Osteocyte (in vitro differentiated cells): ENCODE measurements at places on chromosomes 3 and 15.

DNA sequence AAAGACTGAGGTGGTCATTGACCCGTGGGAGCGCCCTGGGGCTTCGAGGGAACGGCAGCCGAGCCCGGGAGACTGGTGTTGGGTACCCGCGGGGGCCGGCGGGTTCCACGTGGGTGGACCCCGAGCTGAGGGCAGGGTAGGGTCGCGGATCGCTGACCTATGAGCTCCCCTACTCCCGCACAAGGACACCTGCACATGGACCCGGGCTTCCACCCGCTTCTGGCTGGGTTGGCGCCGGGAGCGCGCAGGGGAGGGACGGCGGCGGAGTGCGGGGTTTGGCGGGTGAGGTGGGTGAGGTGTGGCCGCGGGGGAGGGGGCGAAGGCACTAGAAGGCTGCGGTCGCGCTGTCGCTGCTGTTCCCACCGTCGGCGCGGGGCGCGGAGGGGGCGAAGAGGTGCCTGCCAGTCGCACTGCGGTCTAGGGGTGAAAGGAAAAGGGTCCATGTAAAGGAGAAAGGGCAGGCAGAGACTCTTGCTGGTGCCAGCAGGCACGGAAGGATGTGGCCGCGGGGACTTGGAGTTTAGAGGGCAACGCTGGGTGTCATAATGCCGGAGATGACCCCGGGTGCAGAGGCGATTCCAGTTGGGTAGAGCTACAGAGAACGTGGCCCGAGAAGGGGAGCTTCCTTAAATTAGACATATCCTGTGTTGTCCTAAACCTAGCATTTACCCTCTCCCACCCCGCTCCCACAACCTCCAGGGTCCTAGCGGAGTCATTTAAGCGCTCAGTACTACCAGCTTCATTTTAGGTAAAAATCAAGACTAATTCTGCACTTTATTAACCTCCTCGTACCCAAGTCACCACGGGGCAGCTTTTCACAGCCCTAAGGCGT, 245.9 kb upstream of the TOPAZ1 start:
- DNase-seq: no peak

- DNase-seq: no peak
These were observed 68.8 kb downstream of the FSIP1 start for GRCh38 chr15:39713846-39714245.

GRCh38 chr3:141851411-141851810, 25.0 kb upstream of the ATP1B3 start:
- DNase-seq: no peak

DNA sequence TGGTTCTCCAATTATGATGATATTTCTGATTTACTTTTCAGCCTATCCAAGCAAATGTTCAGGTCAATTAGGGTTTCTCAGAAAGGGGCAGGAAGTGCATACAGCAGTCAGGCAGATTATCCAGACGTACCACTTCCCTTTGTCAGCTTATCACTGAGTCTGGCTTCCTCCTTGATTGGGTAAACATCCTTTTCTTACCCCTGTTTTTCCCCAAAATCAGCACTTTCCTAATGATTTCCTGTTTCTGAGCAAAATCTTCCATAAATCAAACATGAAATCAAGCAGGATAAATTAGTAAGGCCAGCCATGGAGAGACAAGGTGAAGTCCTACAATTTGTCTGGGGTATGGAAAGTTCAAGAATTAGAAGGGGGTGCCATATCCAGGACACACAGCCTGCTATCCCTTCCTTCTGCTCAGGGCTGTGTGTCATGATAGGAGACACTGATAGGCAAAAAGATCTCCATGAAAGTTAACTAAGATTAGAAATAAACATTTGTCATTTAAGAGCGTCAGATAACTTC, 29.0 kb downstream of the ADIPOQ start:
- no peak for DNase-seq

DNA sequence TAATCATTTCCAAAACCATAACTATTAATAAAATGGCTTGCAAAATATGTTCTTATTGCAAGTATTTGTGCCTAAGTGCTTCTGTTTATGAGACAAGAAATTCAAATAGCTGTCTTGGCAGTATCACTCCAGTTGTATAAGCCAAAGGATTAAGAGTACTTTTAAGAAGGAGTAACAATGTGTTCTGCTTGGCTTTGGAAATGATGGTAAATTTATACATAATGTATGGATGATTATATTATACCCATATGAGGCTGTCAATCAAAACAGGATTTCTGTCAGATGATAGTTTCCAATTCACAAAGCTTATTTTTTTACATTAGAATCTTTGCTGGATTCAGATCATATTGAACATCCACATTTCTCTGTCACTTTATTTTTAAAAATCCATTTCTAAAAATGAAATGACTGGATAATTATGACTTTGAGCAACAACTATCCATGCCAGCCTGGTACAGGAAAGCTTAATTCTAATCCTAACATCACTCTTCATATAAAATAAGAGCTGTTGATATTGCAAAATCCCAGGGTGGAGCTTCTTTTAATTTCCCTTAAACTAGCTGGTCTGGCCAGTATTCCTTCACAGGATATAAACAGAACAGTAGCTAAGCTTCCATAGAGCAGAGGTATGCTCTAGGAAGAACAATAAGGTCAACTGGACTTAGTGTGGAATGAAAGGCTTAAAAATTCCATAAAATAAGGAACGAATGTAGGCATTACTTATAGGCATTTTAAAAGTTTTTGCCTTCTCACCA, 30.0 kb upstream of the ZNF280D start:
- DNase-seq: no peak

DNA sequence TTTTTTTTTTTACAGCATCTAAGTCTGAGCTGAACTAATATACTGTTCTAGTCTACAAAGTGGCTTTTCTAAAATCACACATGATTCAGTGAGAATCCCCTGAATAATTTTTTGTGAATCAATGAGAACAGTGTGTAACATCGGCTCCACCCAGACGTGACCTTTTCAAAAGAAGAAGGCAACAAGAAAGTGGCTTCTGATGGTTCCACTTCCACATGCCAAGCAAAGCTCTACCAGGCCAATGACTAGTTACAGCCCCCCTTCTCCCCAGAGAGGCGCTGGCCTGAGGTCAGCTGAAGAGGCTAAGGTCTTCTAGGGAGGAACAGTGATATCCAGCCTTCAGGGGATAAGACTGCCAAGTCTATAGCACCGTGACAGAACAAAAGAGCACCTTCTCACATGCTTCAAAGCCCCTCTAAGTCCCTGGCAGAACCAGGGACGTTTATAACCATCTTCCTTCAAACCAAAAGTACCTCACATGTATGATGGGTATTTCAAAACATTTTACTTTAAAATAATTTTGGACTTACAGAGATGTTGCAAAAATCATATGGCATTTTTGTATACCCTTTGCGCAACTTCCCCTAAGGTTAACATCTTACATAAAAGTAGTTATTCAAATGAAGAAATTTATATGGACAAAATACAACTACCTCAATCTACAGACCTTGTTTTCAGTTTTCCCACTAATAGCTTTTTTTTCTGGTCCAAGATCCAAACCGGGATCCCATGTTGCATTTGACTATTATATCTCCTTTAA, 177.9 kb downstream of the OSBPL10 start:
- DNase-seq: no peak

DNA sequence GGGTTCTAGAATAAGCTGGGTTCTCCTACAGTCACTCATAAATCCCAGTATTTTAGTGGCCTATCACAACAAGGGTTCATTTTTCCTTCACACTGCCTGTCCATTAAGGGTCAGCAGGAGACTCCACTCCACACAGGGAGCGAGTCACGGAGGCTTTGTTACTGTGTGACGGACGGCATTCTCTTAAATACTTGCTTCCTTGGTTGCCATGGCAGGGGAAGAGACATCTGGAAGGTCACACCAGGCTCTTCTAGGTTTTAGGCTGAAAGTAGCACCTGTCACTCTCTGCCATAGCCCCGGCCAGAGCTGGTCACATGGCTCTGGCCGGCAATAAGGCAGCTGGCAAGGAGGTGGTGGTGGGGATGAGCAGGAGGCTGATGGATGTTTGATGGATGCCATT, 89.4 kb upstream of the ANKRD34C start:
- DNase-seq: no peak

DNA sequence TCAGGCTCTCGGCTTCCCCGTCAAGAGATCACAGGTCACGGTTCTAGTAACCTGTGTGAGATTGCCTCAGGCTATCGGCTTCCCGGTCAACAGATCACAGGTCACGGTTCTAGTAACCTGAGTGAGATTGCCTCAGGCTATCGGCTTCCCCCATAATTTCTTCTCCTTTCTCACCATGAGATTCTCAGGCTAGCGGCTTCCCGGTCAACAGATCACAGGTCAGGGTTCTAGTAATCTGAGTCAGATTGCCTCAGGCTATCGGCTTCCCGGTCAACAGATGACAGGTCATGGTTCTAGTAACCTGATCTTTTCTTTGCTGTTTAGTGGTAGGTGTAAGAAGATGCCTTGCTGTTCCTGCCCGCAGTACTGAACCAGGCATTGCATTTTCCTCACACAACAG, 418.2 kb upstream of the ZNF717 start:
- DNase-seq: no peak

DNA sequence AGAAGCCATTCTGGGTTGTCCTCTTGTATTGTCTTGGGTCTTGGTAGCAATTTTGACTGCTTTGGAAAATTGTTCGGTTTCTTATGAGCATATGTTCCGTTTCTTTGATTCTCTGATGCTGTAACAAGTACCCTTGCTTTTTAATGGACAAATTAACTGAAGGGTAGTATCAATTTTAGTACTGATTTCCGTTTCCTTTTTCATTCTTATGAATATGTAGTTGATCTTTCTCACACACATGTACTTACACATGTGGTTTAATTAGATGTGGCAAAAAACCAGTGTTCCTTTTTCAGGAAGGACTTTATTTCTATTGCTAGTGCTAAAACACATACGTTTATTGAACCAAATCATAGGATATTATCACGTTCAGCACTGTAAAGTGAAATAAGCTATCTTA, 119.1 kb downstream of the TCF12 start:
- DNase-seq: no peak

GRCh38 chr3:1962396-1963088, 136.1 kb upstream of the CNTN4 start:
- DNase-seq: no peak

GRCh38 chr3:127028781-127029657, 46.1 kb downstream of the PLXNA1 start:
- DNase-seq: no peak

GRCh38 chr3:11236588-11237461, 35.4 kb upstream of the ATG7 start:
- no peak for DNase-seq

DNA sequence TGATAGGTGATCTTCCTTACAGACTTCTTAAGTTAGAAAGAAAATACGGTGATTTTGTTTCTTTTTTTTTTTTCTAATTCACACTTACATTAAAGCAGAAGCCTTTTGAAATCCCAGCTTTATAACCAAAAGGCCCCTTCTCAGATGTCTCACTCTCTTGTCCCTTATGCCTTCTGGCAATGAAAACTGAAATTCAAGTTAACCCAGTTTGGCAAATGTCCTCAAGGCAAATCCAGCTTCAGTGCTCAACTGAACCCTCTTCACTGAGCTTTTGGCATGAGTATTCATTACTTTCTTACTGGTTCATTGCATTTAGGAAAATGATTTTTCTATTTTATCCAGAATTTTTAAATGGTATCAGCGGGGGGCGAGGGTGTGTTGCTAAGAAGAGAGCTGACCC, 17.0 kb downstream of the PLCH1 start:
- DNase-seq: no peak

- DNase-seq: no peak
These were observed 21.5 kb downstream of the ZNF148 start for GRCh38 chr3:125353659-125354058.

- DNase-seq: no peak
These were observed 101.6 kb downstream of the OXNAD1 start for GRCh38 chr3:16366581-16366980.

- no peak for DNase-seq
These were observed 42.8 kb upstream of the FEZF2 start for GRCh38 chr3:62416144-62416543.

DNA sequence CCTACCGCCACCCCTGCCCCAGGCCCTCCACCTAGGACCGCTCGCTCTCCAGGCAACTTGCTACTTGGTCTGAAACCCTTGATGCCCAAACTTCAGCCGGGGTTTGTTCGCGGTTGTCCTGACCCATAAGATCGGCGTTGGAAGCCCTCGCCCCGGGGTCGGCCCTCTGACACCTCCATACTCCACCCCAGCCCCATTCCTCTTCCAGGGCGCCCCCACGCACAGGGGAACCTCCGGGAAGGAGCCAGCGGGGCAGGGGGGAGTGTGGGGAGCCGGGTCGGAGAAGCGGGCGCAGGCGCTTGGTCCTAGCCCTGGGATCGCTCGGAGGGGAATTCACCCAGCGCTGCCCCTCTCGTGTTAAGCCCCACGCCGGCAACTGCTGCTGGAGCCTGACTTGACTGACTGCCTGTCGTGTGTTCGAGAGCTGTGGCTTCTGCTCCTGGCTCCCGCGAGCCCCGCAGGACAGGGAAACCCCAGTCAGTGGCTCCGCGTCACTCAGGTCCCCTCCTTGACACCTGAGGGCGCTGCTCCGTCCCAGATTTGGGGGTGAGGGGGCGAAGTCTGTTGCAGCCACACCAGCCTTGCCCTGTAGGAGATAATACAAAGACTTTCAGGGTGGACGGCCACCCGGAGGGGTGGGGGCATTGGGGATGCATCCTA, 675 bp downstream of the RYR3 start:
- DNase-seq: no peak

GRCh38 chr3:105729667-105730066, 139.1 kb downstream of the CBLB start:
- no peak for DNase-seq

DNA sequence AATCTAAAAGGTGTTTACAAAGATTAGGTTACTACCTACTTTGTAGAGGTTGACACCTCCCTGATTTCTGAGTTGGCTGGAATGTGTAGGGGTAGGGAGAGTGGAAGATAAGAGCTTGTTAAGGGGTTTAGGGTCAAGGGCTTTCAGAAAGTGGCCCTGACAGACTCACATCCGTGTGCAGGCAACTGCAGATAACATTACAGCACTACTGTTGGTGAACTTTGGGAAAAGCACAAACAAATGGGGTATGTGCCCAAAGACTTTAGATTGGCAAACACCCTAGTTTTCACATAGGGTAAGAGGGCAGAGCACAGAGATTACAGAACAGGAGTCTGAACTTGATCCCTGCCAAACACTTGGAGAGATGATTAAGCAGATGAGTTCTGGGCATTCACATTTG, 375.7 kb downstream of the EPHB1 start:
- DNase-seq: no peak
